Smooth muscle cell of trachea (primary cell): ENCODE measurements at places on chromosomes 12 and 14. TPM values are rescaled to one million over a fixed set of nuclear protein-coding genes. Genes with fewer than 3 reads are reported as not detected.

Gene DDHD1
- 23.8 and 27.3 TPM in 2 replicates for total RNA-seq

Gene POLE2
- total RNA-seq = 2.3 and 21.2 TPM in 2 replicates

Gene FRS2
- total RNA-seq = 51.6 and 56.9 TPM in 2 replicates

Gene JPH4
- not detected in 2 replicates for total RNA-seq

Gene C1QL4
- 0.17 and 0.29 TPM in 2 replicates for total RNA-seq

Gene MYF5
- total RNA-seq = not detected in 2 replicates

Gene AICDA
- not detected in 2 replicates for total RNA-seq

Gene PPHLN1
- 53.4 and 91.8 TPM in 2 replicates for total RNA-seq

Gene SCN8A
- total RNA-seq = 23.3 and 28.7 TPM in 2 replicates

Gene FOXN4
- not detected in 2 replicates for total RNA-seq

Gene RGS6
- total RNA-seq = not detected in 2 replicates
